ENCODE measurements at places on chromosomes 6 and 20.

DNA sequence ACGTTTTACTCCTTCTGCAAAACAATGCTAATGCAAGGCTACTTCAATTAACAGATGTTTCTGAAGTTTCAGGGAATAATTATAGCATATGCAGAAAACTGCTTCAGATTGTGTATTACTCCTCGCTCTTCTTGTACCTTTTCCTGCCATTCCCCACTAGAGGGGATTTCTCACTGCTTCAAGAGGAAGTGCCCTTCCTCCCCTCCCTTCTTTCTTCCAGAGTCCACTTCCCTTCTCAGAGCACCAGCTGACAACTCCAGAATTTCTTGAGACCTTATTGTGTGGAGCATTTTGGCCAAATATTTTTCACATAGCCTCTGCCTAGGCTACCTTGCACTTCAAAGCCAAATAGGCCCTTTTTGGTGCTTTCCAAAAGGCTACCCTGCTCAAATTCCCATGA, 12.7 kb upstream of the MCUR1 start:
- no peak for DNase-seq

DNA sequence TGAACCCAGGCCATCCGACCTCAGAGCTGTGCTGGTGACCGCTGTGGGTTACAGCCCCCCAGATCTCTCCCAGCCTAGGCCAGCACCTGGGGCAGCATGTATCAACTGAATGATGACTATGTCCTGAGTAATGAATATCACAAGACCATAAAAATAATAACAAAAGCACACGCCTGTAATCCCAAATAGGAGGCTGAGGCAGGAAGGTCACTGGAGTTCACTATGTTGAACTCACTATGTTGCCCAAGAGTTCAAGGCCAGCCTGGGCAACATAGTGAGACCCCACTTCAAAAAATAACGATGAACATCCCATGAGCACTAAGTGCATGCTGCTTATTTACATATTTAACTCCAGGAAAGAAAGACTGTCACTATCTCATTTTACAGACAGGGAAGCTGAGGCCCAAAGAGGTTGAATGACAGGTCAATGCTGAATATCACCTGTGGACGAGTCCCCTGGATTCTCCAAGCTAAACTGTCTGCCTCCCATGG, 92.3 kb downstream of the NFATC2 start:
- DNase-seq: no peak

DNA sequence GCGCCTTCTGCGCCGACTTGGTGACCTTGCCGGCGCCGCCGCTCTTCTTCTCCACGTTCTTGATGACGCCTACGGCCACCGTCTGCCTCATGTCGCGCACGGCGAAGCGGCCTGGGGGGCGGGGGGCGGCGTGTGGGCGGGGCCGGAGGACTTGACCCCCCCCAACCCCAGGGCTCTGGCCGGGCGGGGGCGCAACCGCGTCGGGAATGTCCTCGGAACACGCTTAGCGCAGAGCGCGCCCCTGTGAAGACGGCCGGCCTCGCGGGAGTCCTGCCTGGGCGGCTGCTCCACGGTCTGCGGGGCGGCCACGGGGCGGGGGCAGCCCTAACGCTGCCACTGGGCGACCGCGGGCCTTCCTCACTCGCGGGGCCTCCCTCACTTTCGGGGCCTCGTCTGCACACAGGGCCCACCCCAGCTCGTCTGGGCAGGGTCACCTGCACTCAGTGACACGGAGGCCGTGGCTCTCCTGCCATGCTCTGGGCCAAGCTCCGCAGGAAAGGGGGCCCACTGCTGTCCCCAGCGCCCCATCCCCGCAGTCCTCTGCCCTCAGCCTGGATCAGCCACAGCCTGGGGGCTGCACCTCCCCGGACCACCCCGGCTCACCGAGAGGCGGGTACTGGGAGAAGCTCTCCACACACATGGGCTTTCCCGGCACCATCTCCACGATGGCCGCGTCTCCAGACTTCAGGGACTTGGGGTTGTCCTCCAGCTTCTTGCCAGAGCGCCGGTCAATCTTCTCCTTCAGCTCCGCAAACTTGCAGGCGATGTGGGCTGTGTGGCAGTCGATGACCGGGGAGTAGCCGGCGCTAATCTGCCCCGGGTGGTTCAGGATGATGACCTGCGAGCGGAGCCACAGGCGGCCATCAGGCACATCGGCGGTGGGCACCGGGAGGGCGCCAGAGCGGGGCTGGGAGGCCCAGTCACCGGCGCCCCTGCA, 10.3 kb downstream of the EEF1A2 start:
- no peak for DNase-seq

- no peak for DNase-seq
Observed at GRCh38 chr6:38476141-38476540, 163.6 kb downstream of the BTBD9 start.

- DNase-seq: no peak
Observed at GRCh38 chr20:57567471-57568079, 6.7 kb downstream of the PCK1 start.

DNA sequence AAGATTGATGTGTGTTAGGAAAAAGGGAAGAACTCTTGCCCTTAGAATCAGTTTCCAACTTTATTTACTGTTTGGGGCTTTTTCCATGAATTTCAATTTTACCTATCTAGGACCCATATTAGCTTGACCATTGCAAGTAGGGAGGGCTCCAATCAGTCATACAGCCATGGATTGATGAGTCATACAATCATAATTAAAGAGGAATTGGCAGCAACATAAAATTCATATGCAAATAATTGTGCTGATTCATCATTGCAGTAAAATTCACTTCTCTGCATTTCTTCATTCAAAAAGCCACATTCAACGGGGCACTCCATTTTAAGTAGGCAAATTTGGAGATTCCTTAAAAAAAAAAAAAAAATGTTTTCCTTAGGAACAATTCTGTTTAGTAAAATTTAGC, 1016.4 kb downstream of the KIF16B start:
- no peak for DNase-seq

- DNase-seq: no peak
Observed at GRCh38 chr20:48531505-48531904, 296.3 kb downstream of the PREX1 start.

DNA sequence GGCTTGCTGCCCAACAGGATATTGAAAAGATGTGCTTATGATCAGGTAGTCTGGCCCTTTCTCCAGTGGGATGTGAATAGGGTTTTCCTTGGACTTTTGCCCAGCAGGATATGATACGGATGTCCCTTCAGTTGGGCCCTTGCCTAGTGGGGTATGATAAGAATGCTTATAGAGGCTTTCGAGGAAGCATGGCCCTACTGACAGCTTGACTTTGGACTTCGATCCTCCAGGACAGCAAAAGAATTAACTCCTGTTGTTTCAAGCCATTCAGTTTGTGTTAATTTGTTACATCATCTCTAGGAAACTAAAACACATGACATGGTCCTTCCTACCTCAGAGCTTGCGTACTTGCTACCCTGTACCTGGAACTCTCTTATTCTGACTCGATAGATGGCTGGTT, 9.7 kb upstream of the ZNF334 start:
- DNase-seq: no peak

DNA sequence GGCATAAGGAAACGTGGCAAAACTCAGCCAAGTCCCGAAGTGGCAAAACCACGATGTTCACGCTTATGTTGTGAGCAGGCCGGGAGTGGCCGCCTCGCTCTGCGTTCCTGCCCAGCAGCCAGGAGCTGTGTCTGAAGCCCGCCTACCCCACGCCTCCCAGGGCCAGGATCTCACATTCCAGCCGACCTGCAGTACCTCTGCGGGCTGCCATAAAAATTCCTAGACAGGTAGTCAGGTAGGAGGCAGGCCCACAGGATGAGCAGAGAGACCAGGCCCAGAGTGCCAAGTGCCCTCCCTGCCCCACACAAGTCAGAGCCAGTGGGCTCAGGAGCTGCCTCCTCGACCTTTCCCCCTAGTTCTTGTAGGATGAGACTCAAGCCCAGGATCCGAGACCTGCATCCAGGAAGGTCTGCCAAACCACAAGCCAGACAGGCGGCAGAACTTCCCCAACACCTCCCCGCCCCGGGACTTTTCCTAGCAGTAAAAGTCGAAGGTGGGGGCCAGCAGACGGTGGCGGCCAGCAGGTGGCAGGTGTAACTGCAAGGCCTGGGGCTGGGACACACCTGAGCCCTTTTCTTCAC, 16.7 kb downstream of the PMEPA1 start:
- DNase-seq: no peak

- no peak for DNase-seq
Observed at GRCh38 chr6:130794738-130795137, 32.5 kb upstream of the SMLR1 start.

- DNase-seq: no peak
Observed at GRCh38 chr6:135088818-135089809, 34.5 kb upstream of the HBS1L start.

DNA sequence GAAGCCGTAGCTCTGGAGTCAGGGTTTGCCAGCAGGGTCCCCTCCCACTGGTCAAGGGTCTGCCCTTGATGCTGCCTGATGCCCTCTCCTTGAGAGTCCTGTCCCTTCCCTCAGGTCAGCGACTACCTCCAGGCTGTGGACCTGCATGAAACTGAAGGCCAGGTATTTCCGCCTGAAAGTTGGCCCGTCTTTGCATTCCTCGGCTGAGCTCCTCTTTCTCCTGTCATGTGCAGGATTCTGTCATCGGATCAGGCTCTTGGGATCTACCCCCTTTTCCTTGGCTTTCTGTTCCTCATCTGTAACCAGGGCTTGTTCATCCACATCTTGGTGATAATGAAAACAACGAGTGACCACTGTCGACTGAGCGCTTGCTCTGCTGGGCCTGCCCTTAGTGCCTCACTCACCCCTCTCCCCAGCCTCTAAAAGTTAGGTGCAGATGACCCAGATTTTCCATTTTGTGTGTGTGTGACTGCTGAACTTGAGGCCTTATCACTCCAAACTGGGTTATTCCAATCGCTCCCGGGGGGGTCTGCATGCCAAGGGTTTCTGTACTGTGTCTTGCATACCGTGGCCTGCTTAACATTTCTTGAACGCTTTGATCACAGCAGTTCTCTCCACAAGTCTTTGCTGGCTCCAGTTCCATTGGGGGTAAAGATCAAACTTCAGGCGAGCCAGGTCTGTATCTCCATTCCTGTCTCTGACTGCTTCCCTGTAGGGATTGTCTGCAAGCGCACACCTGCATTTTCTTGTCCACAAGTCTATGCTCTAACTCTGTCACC, 81.6 kb downstream of the DTD1 start:
- DNase-seq: no peak

GRCh38 chr20:57601737-57602136, 18.5 kb downstream of the ZBP1 start:
- DNase-seq: no peak

DNA sequence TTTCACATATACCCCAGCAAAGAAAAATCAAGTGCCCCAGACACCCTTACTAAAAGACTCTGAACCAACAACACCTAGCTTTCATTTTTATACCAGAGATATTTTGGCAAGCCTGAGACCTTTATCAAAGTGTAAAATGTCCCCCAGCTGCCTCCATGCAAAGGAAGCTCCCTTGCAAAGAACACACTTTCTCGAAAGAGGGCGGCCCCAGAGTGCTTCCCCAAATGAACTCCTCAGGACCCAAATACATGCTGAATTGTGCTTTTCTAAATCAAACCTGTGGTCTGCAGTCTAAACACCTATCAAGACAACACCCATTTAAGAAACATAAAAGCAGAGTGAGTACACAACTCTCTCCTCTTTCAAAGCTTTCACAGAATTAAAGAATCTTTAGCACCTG, 490 bp downstream of the IPCEF1 start:
- DNase-seq: no peak

GRCh38 chr6:44007818-44008621, 119.2 kb downstream of the MRPL14 start:
- DNase-seq: no peak

- no peak for DNase-seq
Observed at GRCh38 chr20:25065625-25066338, 7.8 kb upstream of the ACSS1 start.

- DNase-seq: no peak
Observed at GRCh38 chr6:39151211-39151610, 36.2 kb upstream of the SAYSD1 start.

DNA sequence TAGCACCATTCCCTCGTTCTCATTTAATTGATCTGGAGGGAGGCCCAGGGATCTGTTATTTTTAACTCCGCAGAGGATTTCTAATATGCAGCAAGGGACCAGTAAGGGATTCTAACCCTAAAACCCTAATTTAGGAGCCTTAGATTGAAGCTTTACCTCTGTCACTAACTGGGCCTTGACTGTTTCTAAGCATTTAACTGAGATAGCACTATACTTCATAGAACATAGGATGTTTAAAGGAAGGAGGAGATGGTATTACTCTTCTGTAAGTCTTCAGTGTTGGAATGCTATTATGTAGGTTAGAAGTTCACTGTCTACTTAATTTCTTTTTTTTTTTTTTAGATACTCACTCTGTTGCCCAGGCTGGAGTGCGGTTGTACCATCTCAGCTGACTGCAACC, 242.5 kb downstream of the ZFAND3 start:
- DNase-seq: no peak

GRCh38 chr6:31871046-31871659, 7.6 kb downstream of the SLC44A4 start:
- DNase-seq: no peak

DNA sequence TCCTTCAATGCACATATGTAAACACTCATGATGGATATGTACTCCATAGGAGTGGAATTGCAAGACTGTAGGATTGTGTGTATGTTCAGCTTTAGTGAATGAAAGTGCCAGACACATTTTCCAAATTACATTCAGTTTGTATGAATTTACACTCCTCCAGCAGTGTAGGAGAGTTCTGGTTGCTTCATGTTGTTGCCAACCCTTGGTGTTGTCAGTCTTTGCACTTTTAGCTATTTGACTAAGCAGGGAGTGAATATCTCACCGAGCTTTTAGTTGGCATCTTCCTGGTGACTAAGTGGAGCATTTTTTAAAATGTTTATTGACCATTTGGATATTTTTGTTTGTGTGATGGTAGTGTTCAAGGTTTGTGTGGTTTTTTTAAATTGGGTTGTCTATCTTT, 23.9 kb downstream of the NKX2-4 start:
- DNase-seq: no peak

GRCh38 chr6:51250317-51250716, 431.6 kb downstream of the TFAP2B start:
- DNase-seq: no peak

DNA sequence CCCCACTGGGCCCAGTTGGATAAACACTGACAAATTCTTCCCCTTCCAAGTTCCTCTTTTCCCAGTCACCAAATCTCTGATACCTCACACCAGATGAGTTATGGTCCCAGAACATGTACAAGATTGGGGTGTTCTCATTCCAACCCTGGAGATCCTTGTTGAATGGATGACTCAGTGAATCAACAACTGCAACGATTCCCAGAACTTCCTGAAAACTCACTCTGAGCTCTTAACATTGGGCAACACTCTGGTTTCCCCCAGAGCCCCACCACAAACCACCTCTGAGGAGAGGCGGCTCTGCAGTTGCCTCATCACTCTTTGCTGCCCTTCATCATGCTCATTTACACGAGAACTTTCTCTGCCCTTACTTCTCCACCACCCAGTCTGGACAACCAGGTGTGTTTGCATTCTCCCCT, 115.2 kb downstream of the MRPL14 start:
- no peak for DNase-seq
